ENCODE measurements at places on chromosomes 4 and X.
A peak's percentile ranks its signal among the peaks of the same experiment; 100 is the strongest.

GRCh38 chrX:41245641-41246040, 88.3 kb upstream of the DDX3X start:
- DNase-seq = no peak

GRCh38 chr4:136329042-136329662, 1203.1 kb downstream of the PCDH18 start:
- DNase-seq = no peak

GRCh38 chr4:57865264-57865663, 755.1 kb upstream of the IGFBP7 start:
- DNase-seq = no peak

DNA sequence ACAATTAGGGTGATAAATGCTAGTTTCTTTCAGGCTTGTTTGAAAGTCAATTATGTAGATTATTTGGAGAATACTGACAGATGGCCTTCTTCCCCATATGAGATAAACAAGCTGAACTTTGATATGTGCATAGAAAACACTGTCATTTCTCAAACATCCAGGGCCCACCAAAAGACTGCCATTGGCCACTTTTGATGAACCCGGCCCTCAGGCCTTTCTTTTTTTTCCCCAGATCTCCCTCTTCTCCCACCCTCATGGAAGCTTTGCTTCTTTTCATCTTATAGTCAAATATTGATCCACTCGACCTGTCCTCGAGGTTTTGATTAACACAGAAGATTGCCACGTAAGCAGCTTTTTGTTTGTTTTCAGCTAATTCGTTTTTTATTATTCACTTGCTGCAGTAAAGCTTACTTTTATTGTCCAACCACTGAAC, 377.4 kb downstream of the SMARCA1 start:
- DNase-seq = no peak

DNA sequence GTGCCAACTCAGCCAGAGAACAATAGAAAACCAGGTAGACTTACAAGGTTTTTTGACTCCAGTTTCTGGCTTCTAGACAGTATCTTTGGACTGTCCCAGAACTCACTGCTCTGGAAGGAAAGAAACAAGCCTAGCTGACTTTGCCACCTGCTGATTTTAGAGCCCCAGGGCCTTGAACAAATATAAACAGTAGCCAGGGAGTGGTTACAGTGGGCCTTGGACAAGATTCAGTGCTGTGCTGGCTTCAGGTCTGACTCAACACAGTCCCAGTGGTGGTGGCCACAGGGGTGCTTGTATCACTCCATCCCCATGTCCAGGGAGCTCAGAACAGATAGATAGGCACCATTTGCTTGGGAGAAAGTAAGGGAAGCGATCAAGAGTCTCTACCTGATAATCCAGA, 694.1 kb upstream of the ADGRL3 start:
- no peak for DNase-seq

DNA sequence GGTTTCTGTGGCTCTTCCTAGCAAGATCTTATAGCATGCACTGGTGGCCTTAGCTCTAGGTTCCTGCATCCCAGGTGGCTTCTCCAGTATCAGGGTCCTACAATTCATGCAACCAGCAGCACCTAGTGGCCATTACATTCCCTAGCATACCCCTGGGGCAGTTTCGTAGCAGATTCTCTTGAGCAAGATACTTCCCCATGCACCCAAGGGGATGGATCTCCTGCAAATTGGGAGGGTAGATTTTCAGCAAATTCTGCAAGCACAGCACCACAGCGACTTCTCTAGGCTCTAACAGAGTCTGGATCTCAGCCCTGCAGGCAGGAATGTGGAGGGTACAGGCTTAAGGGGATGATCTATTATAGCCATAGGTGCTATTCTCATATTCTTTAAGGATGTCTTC, 13.1 kb upstream of the SLC9B1 start:
- DNase-seq = no peak

GRCh38 chrX:7941390-7942042, 14.3 kb upstream of the PNPLA4 start:
- no peak for DNase-seq

GRCh38 chr4:154492288-154492687, 689 bp upstream of the DCHS2 start:
- no peak for DNase-seq

DNA sequence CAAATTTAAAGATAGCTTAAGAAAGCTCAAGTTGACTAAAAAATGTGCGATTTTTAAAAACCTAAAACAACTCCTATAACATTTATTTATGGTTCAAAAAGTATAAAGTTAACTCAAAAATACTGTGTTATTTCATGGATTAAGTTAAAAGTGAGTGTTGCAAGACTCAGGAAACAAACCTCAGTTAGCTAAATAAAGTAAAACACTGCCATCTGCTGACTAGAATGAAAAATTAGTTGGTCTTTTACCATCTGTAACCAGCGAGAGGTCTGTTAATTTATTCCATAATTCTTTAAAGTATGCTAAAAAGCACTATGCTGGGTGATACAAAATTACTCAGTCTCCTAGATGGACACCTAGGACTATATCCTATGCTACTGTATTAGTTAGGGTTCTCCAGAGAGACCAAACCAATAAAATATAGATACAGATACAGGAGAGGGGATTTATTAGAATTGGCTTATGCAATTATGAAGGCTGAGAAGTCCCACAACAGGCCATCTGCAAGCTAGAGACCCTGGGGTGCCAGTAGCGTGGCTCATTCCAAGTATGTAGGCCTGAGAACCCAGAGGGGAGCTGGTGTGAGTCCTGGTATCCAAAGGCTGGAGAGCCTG, 4.9 kb upstream of the WDFY3 start:
- DNase-seq = no peak

- DNase-seq = no peak
These were observed 40.6 kb upstream of the SERTM2 start for GRCh38 chrX:111470681-111471403.

DNA sequence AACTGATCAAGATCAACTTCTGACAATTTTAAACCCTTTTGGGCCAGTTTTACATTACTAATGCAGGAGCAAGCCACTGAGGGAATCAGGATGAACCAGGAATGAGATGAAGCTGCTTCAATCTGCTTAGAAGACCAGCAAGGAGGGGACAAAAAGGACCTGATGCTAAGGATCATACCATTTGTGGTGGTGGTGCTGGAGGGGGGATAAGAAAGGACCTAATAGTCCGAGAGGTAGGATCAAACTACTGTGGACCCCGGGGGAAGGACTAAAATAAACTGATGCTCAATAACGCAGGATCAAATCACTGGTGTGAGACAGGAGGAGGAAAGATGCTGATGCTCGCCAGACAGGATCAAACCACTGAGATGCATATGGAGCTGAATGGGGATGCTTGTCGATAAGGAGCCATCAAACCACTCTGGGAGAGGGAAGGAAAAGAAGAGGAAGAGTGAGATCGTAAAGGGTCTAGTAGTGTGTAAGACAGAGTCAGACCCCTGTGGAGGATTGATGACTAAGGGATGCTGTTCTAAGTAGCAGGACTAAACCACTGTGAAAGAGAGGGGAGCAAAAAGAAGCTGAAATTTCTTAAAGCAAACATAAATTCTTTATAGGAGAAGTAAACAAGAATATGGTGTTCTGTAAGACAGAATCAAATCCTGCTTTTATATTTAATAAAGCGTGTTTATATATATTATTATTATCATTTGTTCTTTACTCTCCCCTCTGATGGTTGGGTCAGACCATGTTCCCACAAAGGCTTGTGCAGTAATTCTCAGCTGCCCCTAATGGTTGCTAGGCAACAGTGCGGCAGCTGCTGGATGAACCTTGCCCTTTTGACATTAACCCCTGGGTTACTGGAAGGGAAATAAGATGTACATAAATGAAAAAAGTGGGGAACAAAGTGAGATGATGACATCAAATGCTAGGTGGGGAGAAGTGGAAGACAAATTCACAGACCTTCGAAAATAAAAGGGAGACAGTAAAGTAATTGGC, 432.5 kb upstream of the FGF16 start:
- DNase-seq = no peak

DNA sequence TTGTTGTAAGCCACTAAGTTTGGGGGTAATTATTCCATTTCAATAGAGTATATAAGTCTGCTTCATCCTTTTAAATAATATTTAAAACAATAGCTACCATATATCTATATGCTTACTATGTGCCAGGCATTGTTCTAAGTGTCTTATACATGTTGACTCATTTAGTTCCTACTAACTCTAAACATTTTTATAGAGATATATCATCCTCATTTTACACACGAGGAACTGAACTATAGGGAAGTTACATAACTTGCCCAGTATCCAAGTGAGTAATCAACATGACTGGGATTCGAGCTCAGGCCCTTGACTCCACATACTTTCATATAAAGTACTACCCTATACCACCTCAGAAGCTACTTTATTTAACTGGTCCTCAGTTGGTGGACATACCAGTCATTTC, 175.3 kb upstream of the RAI2 start:
- no peak for DNase-seq

DNA sequence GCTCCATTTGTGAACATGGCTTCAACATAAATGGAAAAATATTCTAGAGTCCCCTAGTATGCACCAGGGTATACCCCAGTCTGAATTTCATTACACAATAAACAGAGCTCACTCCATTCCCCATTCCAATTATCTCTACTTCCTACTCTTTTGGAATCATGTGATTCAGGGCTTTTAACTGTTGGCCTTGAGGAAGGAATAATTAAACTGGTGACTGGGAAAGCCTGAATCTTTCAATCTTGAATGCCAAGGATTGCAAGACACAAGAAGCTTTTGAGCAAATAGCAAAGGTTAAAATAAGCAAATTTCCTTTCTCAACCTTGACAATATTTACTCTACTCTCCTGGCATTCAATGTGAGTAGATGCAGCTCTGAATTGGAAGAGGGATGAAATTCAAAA, 77.5 kb upstream of the INPP4B start:
- no peak for DNase-seq

GRCh38 chrX:66050140-66050569, 10.3 kb upstream of the VSIG4 start:
- DNase-seq = no peak

DNA sequence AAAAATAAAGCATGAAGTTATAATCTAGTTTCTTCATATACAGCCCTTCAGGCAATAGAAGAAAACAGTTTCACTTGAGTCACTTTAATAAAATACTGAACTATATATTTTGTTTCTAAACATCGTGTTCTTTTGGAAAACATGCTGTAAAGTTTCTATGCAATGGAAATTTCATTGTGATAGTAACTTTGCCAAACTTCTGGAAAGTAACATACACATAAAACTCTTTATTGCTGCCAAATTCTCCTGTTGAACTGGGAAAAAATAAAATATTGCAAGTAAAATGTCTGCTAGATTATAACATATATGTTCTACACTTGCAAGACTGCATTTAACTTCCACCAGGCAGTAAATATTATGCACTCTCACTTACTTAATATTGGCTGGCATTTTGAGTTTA, 635.4 kb downstream of the SPRY1 start:
- no peak for DNase-seq

DNA sequence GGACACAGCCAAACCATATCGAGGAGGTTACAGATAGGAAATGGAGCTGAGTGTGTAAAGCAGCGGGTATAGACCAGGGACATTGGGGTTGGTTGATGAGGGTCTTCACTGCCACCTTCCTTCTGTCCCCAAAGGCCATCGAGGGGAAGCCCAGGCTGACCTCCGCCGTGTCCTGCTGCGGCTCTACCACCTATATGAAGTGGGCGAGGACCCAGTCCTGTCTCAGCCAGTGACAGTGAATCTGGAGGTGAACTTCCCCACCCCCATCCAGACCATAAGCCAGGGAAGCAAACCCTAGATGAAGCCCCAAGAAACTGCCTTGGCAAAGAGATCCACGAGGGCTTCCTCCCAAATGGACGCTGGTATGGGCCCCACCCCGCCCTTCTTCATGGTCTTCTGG, 23.2 kb upstream of the MRFAP1 start:
- no peak for DNase-seq

GRCh38 chr4:133320576-133321170, 171.6 kb downstream of the PCDH10 start:
- DNase-seq = no peak

- DNase-seq = no peak
These were observed 6.9 kb downstream of the CXCL10 start for GRCh38 chr4:76016393-76016792.

DNA sequence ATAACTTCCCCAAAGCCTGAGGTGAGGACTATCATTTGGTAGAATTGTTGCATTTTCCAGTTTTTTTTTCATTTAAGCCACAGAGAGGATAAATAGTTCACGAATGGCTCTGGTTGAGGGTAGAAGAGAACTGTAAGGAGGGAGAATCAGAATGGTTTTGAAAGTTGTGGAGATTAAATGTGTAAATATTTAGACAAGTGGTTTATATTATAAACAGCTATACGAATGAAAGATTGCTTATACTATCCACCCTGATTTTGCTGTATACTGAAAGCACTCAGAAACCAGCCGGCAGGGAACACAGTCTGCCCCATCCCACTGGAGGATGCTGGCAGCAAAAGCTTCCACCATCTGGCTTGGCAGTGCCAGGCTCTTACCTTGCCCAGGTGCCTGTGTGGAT, 341.1 kb downstream of the RAPGEF2 start:
- no peak for DNase-seq

GRCh38 chr4:117796677-117797076, 237.6 kb upstream of the NDST3 start:
- DNase-seq = no peak

- no peak for DNase-seq
These were observed 147.3 kb downstream of the KLHL13 start for GRCh38 chrX:117969328-117969727.

DNA sequence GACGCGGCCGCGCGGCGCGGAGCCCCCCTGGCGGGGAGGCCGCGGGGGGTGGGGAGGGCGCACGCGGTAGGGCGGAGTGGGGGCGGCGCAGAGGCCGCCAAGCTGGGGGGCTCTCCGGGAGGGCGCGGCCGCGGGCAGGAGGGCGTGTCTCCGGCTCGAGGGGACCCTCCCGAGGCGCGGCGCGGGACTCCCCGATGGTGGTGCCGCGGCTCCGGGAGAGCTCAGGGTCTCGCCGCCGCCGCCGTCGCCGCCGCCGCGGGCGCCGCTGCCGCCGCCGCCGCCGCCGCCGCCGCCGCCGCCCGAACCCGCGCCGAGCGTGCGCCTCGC, 165 bp upstream of the PTCHD1 start:
- DNase-seq = no peak

- DNase-seq = no peak
These were observed 67.7 kb downstream of the TRMT44 start for GRCh38 chr4:8508266-8508665.

DNA sequence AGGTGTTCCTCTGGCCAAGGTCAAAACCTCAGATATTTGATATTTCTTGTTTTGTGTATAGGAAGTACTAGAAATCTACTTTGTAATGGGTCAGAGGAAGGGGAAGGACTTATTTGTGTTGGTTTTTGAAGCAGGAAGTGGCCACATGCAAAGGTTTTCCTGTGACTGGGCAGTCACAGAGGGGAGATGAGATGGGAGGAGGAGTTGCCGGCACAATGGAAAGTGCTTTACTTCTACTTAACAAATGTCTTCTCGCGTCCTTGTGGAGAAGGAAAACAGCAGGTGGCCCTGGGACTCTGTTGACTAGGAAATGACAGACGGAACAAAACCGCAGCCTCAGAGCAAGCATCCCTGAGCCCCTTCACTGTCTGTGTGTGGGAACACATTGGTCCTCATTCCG, 46.6 kb downstream of the SHROOM2 start:
- DNase-seq = no peak

GRCh38 chr4:42637867-42638266, 19.0 kb downstream of the ATP8A1 start:
- no peak for DNase-seq

- no peak for DNase-seq
These were observed 93.8 kb downstream of the INPP4B start for GRCh38 chr4:142752202-142752786.

- DNase-seq = no peak
These were observed 568.6 kb downstream of the RPA4 start for GRCh38 chrX:97452283-97452682.

- DNase-seq = peak; percentile 21
These were observed 138.6 kb downstream of the AFF1 start for GRCh38 chr4:87073199-87074120.
